ENCODE measurements at places on chromosomes 1 and 21.

DNA sequence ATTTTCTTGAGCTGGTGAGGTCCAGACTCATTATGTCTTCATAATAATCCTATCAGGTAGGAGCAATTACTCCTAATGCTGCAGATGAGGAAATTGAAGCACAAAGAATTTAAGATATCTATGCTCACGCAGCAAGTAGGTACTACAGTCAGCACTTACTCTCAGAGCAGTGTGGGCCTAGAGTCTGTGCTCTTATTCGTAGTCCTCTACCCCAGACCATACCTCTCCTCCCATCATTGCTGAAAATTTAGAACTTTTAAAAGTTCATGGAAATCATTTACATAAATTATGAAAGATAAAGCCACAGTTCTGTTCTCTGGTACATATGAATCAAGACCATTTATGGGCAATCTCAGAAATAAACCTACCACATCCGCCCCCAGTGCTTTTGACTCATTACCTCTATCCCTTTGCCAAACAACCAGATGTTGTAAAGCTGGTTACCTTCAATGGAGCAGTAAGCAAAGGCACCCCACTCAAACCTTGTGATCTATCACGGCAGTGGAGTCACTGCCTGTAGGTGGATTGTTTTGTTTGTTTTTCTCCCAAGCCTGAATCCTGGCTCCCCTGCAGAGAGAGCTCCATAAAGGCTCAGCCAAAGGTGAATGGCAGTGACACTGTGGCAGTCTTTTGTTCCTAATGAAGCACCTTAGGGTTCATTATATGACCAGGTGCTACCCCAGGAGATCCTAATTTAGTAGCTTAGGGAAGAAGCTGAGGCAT is 20.9 kb upstream of the MAN1A2 start:
- no peak for DNase-seq

- DNase-seq: no peak
Measured at GRCh38 chr1:101920577-101920976, 76.1 kb downstream of the OLFM3 start.

- DNase-seq: no peak
Measured at GRCh38 chr1:65429078-65429477, 8.6 kb downstream of the LEPR start.

DNA sequence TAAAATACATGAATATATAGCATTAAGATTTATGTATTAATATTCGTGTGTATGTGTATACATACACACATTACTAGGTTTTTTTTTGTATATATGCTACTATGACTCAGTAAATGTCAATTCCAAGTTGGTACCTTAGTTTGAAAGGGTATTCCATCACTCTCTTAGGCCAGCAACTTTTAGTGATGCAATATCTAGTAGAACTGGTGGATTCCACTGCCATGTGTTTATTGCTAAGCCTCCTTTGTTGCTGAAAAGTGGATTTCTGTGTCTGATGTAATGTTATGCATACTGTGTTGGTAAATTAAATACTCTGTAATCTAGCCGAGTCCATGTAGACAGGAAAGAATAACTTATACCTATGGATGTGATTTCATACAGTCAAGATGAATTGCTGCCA is 16.9 kb upstream of the COL11A1 start:
- no peak for DNase-seq

DNA sequence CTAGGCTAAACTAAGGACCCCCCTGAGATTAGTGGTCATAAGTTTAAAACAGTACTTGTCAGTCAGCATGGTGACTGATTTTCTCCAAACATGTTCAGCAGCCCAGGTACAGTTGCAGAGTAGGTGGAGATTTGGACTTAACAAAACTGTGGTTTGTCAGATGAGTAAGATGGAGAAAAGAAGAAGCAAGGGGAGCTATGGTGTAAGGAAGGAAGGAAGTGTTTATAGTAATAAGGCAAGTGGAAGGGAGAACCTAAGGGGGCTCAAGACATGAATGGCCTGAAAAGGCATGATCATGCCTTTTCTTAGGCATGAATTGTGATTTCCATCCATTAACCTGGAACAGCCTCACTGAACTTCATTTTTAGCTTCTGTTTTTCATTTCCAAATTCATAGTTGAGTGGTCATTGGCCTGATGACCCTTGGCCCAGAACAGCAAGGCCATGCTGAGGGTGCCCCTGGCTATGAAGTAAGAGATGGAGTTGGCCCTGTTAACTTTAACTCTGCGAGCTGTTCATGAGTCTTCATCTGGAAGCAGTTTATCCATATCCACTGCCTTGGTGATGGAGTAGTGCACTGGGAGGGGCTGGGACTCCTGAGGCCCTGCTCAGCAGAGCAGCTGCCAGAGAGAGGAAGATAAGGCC is 60.7 kb downstream of the LRRC8D start:
- DNase-seq: no peak

DNA sequence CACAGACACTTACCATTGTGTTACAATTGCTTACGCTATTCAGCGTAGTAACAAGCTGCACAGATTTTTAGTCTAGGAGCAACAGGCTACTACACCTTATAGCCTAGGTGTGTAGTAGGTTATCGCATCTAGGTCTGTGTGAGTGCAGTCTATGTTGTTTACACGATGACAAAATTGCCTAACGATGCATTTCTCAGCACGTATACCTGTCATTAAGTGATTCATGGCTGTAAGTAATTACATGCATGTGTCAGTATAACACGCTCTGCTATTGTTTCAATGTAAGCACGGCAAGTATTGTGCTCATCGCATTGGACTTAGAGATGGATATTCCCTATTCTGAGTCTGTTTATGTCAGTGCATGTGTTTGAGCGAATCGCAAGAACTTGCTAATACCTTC is 15.7 kb upstream of the ZBTB18 start:
- DNase-seq: no peak

- no peak for DNase-seq
Measured at GRCh38 chr21:34517491-34518245, 5.7 kb upstream of the KCNE1 start.

- no peak for DNase-seq
Measured at GRCh38 chr1:115413208-115413607, 75.2 kb upstream of the NGF start.

GRCh38 chr1:208604295-208604694 is 360.1 kb upstream of the PLXNA2 start:
- no peak for DNase-seq

- no peak for DNase-seq
Measured at GRCh38 chr1:21067551-21068227, 109.0 kb downstream of the EIF4G3 start.

GRCh38 chr1:85611856-85612255 is 31.3 kb downstream of the CCN1 start:
- DNase-seq: no peak

DNA sequence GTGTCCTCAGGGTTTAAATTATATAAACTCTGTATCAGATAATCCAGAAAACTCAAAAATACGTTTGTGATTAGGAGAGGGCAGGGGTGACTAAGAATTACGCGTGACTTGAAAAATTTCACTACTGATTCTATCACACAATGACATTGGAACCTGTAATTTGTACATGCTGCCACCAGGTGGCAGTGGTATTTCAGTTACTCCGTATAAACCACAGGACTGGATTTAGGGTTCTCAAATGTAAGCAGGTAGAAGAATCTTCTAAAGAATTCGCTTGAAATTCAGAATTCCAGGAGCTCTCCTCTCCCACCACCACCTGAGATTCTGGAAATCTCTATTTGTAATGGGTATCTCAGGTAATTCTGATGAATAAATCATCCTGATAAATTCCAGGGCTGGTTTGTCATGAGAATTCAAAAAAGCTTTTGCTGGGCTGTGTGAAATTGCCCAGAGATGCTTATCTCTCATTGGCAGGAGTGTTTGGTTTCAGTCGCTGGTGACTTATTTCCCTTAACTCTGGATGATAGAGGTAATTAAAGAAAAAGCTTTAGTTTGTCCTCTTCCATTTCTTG is 1.7 kb upstream of the KRTAP7-1 start:
- no peak for DNase-seq

- DNase-seq: no peak
Measured at GRCh38 chr1:154536570-154536969, 21.9 kb downstream of the UBE2Q1 start.

DNA sequence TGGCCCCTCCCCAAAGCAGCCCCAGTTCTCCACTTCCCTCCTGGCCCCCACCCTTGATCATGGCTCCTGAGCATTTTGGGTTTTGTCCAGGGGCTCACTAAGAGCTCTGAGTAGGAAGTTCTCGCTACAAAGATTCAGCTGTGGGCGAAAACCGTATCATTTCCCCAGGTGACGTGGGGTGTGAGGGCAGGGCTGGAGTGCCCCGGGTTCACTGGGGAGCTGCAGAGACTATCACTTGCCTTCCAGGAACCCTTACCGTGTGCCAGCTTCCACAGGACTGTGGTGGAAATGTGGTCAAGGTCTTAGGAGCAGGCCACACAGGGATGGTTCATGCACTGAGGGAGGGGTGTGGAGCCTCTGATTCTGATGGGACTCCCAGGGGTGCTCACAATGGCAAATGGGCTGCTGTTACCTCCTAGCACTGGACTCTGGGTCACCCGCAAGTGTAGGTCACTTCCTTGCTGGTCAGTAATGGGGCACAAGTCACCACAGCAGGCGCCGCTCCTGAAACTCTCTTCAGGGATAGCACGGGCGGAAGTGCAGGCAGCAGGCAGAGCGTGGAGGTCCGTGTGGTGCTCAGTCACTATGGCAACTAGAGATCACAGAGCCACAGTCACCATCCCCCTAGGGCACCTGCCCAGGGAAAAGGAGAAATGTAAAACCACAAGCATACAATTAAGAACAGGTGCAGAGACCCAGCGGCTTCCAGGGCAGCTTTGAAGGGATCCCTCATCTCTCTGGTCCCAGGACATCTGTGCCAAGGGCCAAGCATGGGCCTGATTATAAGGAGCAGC is 35.4 kb downstream of the RSPH1 start:
- peak; percentile 28 for DNase-seq

DNA sequence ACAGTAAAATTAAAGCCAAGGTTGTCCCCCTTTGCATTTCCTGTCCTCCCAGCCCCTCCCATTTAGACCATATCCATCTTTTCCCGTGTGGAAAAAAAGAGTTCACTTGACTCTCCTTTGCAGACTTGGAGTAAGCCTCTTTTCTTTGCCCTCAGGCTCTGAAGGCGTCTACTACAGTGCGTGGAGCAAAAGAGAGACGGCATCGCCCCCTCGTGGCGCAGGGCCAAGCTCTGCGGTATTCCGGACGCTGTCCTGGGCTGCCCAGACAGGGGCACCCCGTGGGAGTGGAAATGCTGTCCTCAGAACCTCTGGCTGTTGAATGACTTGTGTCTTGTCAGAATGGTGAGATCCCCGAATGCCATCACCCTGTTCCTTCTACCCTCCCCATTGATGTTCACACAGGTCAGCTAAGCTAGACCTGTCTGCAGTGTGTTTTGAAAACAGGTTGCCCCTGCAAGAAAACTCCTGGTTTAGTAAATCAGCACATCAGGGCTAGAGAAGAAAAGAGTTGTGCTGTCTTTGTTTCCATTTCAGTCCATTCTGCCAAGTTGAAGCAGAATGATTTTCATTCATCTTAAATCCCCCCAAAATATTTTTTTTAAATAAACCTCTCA is 12.3 kb upstream of the GJA8 start:
- peak; percentile 18 for DNase-seq

DNA sequence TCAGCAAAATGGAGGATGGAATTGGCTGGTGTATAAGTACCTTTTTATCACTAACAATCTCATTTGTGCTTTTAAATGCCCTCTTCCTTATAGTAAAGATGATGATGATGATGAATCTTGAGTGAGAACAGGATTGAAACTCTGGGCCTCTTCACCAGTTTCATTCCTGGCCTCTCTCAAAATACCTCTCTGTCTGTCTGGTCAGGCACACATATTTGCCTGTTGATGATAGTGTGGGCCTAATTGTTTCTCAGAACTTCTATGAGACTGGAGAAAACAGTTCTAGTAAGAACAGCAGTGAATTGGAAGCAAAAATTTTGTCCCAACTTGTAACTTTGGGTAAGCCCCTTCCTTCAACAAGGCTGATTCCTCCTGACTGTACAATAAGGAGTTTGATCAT is 94.4 kb upstream of the RGS4 start:
- DNase-seq: no peak

- DNase-seq: no peak
Measured at GRCh38 chr1:18072066-18072465, 35.5 kb upstream of the IGSF21 start.

DNA sequence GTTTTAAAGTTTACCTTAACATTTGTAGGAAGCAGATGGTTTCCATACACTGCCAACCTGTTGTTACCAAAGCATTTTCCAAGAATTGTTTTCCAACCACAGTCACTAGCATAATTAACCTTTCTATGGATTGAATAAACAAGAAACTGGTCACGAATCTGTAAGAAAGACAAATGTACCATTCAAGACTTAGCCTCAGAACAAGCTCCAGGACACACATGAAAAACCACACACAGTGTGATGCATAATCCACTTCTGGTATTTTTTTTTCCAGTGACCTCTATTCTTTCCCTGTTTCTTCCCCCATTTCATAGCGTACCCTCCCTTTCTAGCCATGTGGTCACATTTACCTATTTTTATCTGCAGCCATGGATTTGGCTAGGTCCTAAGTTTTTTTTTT is 29.6 kb upstream of the C1orf87 start:
- no peak for DNase-seq

GRCh38 chr1:223827193-223827663 is 18.5 kb downstream of the TP53BP2 start:
- no peak for DNase-seq

DNA sequence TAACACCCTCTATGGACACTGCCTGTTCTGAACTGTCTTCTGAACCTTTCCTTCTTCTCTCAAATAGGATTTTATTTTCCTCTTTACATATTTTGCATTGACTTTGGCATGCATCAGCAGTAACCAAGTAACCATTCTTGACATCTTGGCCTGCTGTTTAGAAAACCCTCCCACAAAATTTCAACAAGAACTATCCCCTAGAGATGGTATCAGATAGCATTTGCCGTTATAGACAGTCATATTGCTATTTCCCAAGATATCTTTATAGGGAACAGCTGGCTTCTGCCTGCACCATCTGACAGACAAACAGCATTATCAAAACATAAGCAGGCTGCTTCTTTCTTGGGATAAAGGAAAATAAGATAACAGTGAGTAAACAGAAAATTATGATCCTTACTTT is 54.7 kb downstream of the LHX8 start:
- DNase-seq: no peak

- DNase-seq: no peak
Measured at GRCh38 chr1:203675596-203676347, 49.1 kb downstream of the ATP2B4 start.

DNA sequence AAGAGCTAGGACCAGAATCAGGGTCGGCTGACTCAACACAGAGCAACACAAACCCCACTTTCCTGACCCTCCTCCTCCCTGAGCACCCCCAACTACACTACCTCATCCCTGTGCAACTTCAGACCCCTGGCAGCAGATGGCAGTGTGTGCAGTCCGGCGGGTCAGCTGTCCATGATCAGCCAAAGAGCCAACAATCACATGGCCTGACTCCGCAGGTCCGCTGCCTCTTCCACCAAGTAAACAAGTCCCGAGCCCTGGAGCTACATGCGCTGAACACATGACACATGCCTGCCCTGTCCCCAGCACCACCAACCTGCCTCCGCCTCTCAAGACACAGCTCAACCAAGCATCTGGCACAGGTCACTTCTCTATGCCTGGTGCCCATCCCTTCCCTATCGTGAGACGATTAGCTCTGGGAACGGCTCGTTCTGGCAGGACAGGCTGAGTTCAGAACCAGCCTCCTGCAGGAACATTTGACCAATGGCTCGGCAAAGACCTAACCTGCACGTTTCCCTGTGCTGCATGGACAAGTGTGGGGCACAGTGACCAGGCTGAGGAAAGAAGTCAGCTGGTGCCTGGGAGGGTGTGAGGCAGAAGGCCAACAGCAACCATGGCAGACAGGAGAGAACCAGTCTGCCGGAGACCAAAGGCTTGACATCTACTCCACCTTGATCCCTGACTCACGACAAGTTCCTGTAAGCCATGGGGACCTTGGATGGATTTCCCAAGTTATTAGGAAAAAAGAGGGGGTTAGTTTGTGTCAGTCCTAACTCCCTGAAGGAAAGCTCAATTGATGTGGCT is 60.3 kb downstream of the CD46 start:
- no peak for DNase-seq

Data from T-helper 22 cell (primary cell).